ENCODE measurements at places on chromosomes 12 and 14.

DNA sequence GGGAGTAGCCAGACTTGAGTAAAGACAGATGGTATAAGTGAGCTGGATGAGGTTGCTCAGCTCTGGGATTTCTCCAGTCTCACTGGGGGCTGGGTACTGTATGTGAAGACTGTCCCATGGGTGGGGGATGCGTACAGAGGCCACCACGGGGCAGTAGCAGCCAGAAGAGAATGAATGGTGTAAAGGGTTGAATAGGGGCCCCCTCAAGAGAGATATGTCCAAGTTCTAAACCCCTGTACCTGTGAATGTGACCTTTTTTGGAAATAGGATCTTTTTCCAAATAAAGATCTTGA, 21.8 kb upstream of the BCDIN3D start:
- DNase-seq: no peak

DNA sequence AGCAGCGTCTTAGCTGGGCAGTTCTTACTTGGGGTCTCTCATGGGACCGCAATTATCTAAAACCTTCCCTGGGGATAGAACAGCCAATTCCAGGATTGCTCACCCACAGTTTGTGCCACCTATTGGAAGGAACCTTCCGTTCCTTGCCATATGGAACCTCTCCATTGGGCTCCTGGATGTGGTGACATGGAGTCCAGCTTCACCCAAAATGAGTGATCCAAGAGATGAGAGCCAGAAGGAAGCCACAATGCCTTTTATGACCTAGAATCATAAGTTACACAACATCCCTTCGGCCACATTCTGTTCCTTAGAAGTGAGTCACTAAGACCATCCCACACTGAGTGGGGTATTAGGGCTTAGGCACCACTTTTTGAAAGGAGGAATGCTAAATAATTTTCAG, 164.4 kb downstream of the FBXL14 start:
- DNase-seq: no peak

- no peak for DNase-seq
These were observed 239.0 kb downstream of the ADAMTS20 start for GRCh38 chr12:43312991-43313505.

DNA sequence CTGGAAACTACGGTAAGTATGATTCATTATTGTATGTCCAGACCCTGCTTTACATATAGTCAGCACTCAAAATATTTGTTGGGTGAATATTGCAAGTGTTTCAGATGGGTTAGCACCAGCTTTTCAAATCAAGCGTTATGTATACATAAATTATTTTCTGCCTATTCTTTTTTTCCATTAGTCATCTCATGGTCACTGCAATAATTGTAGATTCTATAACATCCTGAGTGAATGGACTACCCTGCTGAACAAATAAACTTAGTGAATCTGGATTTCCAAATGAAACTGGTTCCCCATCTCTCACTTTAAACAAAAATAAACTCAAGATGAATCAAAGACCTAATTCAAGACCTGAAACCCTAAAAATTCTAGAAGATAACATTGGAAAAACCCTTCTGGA, 152.3 kb downstream of the DIO2 start:
- DNase-seq: no peak

- no peak for DNase-seq
These were observed 49.9 kb downstream of the CATSPERB start for GRCh38 chr14:91681893-91682563.

DNA sequence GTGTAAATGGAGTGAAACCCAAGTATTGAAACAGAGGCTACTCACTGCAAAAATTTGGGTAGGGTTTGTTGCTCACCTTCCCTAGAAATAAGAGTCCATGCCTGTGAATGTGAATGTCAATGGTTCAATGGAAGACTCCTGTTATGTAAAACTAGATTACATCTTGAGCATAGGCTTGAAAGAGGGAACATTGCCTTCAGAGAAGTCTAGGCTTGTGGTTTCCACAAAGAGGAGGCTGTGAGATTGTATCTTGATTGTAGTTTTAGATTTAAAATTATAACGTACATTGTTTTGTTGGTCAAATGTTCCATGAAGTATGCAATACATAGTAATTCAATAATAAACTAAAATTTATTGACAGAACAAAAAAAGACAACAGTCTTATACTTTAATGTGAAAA, 413.7 kb upstream of the RPL10L start:
- no peak for DNase-seq

- DNase-seq: peak; percentile 54
These were observed 16.3 kb upstream of the HIF1A start for GRCh38 chr14:61678975-61679374.
